ENCODE measurements at places on chromosomes 4 and X.

- no peak for ATAC-seq
Observed at GRCh38 chr4:94412019-94412657, 39.6 kb upstream of the PDLIM5 start.

GRCh38 chr4:83112231-83112630 is 2.3 kb downstream of the PLAC8 start:
- ATAC-seq: no peak

- ATAC-seq: no peak
Observed at GRCh38 chr4:3521621-3522325, 10.4 kb downstream of the LRPAP1 start.

DNA sequence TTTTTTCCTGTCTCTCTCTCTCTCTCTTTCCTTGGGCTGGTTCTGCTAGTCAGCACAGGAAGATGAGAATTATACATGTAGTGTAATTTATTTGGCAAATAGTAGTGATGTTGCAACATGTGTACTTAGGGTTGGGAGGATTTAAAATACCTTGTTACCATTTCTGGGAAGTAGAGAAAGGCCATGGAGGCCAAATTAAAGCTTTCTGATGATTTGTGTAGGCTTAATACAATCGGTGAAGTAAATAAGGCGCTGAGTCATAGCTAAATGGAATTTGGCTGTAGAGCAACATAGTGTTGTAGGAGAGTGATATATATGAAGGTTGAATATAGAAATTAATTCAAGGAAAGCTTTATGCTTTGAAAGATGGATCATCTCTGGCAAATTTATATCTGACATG is 295.3 kb downstream of the GRID2 start:
- no peak for ATAC-seq

All from gastroesophageal sphincter (tissue), 4 donors.